Activated CD4-positive, alpha-beta T cell treated with anti-CD3 and anti-CD28 coated beads, Interleukin-2, amount 50 U/mL, for 24 hours (primary cell): ENCODE measurements at places on chromosomes 5 and 9.

DNA sequence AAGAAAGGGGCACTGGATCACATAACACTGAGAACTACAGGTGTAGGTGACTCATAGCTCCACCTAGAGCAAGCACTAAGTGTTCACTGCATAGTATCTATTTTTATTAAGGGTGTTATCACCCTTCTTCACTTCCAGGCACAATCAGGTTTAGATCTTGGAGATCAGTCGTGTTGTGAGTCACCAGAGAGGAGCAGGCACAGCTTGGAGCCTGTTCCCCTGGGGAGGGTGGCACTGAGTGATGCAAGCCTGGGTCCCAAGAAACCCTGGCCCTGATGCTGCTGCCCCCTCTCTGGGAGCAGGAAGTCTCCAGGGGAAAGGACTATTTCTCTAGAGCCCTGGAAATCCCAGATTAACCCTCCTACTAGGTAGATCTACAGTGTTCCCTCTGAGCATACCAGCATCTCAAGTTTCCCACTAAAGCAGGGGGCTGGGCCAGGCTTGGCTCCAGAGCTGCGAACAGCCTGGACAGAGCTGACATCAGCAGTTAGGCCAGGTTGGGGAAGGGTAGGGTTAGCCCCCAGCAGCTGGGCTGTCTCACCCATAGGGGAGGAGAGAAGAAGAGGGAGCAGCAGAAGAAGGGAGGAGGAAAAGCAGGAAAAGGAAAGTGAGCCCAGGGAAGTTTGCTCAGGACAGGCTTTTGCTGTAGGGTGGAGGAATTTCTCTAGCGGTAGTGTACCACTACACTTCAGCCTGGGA lies 28.1 kb upstream of the SPINK4 start:
- DNase-seq, result no peak

- DNase-seq, result peak; percentile 54
Measured at GRCh38 chr9:107243742-107244141, 39.3 kb upstream of the RAD23B start.

DNA sequence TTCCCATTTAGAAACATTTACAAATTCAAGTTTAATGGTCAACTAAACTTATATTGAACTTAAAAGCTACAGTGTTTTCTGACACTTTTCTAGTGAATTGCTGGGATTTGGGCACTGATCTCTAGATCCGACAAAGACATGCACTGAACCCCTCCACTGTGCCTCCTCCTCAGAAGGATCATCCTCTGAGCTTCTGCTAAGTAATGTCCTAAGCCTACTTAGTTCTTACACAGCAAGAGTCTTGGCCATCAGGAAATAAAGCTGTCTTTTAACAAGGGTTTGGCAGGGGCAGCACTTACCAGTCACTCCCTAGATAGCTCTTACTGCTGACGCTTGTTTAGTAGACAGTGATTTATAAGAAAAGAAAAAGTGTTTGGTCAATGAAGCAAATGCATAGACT lies 50.5 kb downstream of the FAM81B start:
- no peak for DNase-seq

GRCh38 chr5:124057724-124058231 lies 545.8 kb downstream of the CSNK1G3 start:
- DNase-seq, result no peak

- DNase-seq, result no peak
Measured at GRCh38 chr9:23587433-23587832, 238.6 kb downstream of the ELAVL2 start.

DNA sequence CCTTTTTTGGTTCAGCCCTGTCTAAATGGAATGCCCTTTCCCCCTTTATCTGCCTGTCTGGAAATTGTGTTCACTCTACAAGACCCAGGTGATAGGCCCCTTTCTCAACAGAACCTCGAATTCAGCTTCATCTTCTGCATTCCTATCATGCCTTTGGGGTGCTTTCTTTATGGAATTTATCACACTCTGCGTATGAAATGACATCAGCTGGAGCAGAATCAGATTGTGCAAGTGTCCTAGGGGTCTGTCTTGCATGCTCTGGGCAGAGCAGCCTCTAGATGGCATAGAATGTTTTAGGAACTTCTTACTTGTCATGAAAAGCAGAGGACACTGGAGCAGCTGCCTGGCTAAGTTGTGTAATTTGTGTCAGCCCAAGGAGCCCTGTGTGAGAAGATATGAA lies 84.9 kb downstream of the ISL1 start:
- no peak for DNase-seq

DNA sequence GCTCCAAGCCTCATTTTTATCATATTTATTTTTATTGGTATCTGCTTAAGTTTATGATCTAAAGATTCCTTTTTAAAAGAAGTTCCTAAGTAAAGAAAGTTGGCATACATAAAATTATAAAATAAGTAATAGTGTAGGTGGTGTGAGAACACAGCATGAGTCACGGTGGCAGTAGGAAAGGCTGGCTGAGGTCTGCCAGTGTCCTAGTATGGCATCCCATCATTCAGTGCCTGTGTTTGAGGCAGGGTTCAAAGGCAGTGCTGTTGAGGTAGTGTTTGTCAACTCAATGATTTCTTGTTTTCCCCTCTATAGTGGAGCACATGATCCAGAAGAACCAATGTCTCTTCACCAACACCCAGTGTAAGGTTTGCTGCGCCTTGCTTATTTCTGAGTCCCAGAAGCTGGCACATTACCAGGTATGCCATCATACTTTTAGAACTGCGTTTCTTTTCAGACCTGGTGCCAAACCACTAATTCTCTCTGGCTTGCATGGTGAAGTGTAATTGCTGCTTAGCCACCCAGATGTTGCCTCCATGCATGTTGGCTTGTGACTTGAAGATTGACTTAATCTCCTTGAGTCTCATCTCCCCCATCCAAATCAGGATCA lies 18.4 kb downstream of the ZNF346 start:
- no peak for DNase-seq

DNA sequence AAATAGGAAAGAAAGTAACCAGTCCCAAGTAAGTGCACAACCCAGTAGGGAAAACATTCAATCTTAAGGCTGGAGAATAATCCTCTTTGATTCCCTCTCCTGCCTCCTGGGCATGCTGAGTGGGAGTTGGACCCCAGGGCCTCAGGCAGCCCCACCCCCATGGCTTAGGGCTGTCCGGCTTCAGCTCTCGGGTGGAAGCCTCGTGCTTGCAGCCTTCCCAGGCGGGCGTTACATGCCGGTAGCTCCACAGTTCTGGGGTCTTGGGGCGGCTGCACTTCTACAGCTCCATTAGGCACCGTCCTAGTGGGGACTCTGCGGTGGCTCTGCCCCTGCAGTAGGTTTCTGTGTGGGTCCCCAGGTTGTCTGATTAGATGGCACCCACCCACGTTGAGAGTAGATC lies 10.1 kb downstream of the GLIPR2 start:
- no peak for DNase-seq

DNA sequence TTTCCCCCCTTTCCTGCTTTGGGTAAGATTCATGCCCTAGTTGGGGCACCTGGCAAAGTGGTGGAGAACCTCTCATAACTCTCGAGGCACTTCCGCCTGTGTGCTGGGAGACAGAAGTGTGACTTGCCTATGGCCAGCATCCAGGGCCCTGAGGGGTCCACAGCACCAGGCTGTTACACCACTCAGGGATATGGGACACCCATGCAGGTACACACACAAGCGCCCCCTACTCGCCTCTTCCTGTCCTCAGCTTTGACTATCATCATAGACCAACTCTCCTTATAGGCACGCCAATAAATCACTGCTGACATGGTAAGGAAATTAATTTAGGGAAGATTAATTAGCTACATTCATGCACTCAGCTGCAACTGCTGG lies 45.4 kb downstream of the SHB start:
- DNase-seq, result no peak

- DNase-seq, result no peak
Measured at GRCh38 chr9:137763271-137763955, 114.2 kb upstream of the CACNA1B start.

- DNase-seq, result no peak
Measured at GRCh38 chr9:83238871-83239640, 176.1 kb upstream of the RASEF start.

DNA sequence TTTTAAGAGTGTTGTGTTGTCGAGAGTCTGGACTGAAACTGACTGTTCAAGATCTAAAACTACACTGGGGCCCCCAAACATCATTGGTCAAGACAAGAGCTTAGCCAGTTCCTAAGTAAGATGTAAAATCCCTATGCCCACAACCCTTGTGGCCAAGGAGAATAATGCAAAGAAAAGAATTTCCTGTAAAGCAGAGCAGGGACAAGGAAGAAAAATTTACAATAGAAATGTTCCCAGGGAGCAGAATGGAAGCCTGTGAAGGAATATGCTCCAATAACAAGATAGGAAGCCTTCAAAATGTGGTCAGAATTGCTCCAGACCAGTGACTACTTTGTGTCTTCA lies 20.4 kb downstream of the PPP1R2B start:
- no peak for DNase-seq

- no peak for DNase-seq
Measured at GRCh38 chr9:33135470-33135958, 31.6 kb downstream of the B4GALT1 start.

DNA sequence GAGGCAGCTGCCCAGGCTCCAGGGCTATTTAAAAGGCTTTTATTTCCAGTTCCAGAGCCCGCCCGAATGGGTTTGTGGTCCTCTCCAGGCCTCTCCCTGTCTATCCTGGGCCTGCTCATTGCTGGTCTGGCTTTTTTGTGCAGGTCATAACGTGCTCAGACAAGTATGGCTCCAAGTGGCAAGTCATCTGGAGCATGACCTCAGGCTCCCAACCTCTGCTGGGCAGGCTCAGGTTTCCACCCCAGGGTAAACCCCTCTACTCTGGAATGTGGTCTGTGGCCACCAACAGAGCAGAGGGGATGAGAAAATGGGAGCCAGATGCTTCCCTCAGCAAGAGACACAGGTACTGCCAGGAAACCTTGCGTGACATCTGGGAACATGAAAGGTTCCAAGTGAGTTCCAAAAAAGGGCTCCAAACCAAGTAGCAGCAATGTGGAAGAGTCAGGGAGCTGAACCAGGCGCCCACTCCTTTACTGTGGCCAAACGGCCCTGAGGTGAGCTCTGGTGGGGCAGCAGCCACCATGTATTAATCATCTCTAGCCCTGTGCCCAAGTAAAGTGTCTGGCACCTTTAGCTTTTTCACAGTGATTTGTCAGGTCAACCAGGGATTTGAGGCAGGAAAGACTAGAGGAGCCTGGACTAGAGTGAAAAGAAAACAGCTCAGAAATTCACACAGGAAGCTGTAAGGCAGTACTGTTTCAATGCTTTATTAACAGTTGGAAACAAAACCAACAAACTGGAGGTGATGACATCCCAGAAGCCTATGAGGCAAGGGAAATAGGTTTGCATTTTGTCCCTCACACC lies 25.7 kb downstream of the PCDHGC5 start:
- no peak for DNase-seq

DNA sequence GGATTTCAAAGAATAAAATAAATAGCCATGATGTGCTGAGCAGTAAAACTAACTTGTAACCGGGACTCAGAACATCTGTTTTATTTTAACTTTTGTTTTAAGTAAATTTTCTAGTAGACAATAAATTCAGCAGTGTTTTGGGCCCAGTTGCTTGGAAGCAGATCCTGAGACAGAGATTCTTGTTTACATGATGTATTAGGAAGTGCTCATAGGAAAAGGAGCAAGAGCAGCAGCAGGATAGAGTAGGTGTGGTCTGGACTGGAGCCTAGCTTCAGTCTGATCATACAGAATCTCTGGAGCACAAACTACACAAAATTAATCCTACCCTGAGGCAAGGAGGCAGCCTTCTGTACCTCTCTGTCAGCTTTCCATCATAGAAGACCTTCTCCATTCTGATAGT lies 139.2 kb upstream of the CCNH start:
- DNase-seq, result no peak

DNA sequence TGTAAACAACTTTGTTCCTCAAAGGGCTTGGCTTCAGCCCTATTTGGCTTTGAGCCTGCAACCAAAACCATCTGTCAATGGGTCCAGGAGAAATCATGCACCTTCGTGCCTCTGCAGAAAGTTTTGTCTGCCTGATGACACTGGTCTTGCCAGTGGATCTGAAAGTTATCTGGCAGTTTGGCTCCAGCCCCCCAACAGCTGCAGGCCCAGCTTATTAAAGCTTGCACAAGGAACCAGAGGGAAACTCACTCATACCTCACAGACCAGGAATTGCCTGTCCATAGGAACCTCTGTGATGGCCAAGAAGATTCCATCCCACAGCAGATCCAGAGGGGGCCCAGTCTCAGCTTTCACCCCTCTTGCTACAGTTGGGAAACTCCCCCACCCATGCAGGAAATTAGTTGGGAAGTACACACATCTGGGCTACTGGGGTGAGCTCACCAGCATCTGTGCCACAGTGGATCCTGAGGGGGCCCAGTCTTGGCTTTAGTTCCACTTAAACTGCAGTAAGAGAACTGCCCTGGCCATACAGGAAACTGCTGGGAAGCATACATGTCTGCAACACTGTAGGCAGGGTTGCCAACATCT lies 265.5 kb downstream of the GRIA1 start:
- no peak for DNase-seq

DNA sequence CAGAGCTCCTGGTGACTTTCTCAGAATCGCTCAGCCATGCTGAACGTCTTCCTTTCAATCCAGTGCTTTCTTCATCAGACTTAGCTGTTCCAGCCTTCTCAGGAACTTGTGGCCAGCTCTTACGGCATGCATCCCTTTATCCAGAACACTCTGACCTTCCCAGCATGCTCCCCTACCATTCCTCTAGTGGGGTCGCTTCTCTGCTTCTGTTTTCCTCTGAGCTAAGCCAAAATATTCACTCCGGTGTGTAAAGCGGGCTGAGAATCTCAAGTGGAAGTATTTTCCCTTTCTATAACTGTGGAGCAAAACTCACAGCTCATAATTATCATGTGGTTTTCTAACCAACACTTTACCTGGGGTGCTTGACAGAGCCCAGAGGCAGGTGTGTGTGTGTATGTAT lies 6.2 kb downstream of the DCANP1 start:
- DNase-seq, result no peak

DNA sequence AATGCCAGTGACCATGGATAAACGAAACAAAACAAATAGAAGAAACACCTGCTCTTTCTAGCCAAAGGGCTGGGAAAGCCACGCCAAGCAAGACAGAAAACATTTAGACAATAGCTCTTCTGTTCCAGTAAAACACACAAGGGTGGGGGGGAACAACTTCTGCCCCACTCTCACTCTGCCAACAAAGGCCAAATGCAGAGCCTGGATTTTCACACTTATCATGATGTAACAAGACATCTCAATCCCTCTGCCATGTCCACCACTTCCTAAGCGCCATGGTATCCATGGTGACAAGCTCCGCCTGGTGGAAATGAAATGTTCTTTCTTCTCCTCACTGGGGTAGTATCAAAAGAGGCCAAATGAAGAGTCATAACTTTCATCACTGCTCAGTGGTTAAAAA lies 60.6 kb downstream of the DRD1 start:
- DNase-seq, result no peak

- no peak for DNase-seq
Measured at GRCh38 chr5:95720094-95720786, 10.9 kb upstream of the RHOBTB3 start.
